IPS DF 6.9 (cell line): ENCODE measurements at places on chromosomes 11 and 22.

- no peak for DNase-seq
Measured at GRCh38 chr22:31253949-31254348, 38.3 kb downstream of the PIK3IP1 start.

DNA sequence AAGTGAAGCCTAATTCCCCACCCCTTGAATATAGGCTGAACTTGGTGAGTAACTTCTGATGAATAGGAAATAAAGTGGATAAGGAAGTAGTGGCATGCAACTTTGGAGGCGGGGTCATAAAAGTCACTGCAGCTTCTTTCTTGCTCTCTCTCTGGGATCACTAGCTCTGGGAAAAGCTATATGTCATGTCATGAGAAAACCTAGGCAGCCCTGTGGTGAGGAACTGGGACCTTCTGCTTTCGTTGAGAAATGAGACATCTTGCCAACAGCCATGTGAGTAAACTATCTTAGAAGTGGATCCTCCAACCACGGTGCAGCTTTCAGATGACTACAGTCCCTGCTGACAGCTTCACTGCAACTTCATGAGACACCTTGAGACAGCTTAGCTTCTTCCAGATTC lies 15.7 kb downstream of the ZNF214 start:
- DNase-seq: no peak

DNA sequence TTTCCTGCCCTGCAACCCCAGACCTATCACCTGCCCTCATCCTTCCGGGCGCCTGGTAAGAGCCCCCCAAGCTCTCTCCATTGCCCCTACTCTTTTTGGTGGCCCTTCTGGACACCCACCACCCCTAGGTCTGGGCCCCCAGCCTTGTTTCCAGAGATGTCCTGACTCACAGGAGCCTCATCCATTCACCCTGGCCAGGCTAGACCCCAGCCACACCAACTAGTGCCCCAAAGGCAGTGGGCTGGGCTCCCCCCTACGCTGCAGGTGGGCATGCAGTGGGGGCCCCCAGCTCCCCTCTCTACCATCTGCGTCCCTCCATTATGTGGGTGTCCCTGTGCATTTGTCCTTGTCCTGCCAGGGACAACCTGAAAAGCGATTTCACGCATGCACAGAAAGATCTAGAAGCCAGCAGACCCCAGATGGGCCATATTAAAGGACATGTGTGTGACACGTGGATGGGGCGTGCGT lies 1.4 kb downstream of the MRGPRF start:
- no peak for DNase-seq

- no peak for DNase-seq
Measured at GRCh38 chr22:31083377-31083768, 2.3 kb downstream of the SMTN start.

- no peak for DNase-seq
Measured at GRCh38 chr22:46844606-46845210, 82.3 kb downstream of the TBC1D22A start.

GRCh38 chr11:76282811-76283595 lies 76.7 kb upstream of the WNT11 start:
- DNase-seq: no peak

GRCh38 chr11:1064167-1064566 lies 10.5 kb upstream of the MUC2 start:
- DNase-seq: no peak

- no peak for DNase-seq
Measured at GRCh38 chr11:18633256-18634139, 644 bp downstream of the SPTY2D1 start.

- no peak for DNase-seq
Measured at GRCh38 chr11:86551288-86552092, 120.9 kb downstream of the ME3 start.

GRCh38 chr11:75154646-75155569 lies 4.0 kb downstream of the SLCO2B1 start:
- DNase-seq: no peak

- peak; percentile 68 for DNase-seq
Measured at GRCh38 chr11:2420502-2421225, 20.1 kb downstream of the TSSC4 start.

DNA sequence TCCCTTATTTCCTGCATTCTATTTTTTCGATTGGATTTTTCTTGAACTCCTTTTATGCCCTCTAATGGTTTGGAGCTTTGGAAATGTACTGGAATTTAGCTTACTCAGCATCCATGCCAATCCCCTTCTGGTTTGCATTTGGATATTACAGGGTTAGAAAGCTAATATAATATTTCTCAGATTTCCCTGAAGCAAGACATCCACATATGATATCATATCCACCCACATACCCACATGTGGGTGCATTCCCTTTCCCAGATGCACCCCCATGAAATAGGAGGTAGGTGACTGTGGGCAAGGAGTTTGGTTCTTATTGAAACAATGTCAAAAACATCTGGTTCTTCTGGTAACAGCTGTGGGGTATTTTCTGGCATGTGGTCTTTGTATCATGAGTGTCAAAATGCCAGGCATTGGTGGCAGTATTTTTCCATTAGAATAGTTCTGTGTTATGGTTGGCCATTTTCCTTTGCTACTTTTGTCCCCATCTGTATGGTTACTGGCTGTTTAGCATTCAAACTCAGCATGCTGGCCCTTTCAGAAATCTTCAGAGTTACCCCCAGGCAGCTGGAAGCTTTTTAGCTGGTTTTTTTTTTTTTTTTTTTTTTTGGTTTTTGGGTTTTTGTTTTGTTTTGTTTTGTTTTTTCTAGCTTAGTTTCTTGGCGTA lies 32.7 kb upstream of the DDX10 start:
- no peak for DNase-seq
